Activated CD8-positive, alpha-beta memory T cell treated with anti-CD3 and anti-CD28 coated beads for 1 hour (primary cell): ENCODE measurements at places on chromosomes 3 and 15.

GRCh38 chr3:122066331-122067213 is 11.4 kb downstream of the CD86 start:
- DNase-seq = no peak

- DNase-seq = no peak
Measured at GRCh38 chr3:113829576-113830354, 8.8 kb upstream of the GRAMD1C start.

DNA sequence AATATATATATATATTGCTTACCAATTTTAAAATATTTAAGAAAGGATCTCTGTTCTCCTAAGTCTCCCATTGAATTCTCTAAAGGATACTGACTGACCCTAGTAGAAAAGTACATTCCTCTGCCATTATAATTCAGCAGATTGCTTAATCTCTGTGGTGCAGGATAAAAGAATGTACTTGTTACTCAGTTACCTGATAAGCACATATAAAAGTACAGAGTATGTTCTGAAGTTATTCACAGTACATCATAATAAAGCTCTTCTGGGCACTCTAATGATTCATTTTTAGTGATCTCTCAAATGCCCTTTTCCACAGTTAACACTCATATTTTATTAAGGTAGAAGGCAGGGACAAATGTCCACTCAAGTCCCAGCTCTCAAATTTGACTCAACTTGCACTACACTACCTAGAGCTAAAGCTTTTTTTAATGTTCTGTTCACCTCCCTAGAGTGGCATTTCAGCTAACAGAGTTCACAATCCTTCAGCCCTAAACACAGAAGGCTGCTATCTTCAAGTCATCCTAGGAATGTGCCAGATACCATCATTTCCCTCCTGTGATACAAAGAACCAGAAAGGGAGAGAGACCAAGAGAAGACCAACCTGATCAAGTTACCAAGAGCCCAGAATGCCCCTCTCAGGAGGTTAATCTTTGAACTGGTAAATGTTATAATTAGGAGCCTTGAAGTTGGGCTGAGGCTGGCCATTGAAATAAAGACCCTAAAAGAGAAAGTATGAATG is 53.3 kb downstream of the MEIS2 start:
- DNase-seq = no peak

GRCh38 chr3:192514081-192514753 is 213.1 kb downstream of the FGF12 start:
- DNase-seq = no peak
